ENCODE measurements at places on chromosomes 13 and 19. TPM values are rescaled to one million over a fixed set of nuclear protein-coding genes. Genes with fewer than 3 reads are reported as not detected.

SNRNP70 gene
- 210 TPM for total RNA-seq

IGSF23 gene
- total RNA-seq = not detected

ANGPTL8 gene
- not detected for total RNA-seq

GRCh38 chr19:52237771-52238400, 31.5 kb upstream of the ZNF766 start:
- no peak overlapping the region for H3K4me3 ChIP-seq
- no peaks in the 10 kb centered on the region for H3K27me3 ChIP-seq
- no peak overlapping the region for H3K27ac ChIP-seq
- DNase-seq = peak; percentile 37
- H3K4me1 ChIP-seq = no peaks in the 10 kb centered on the region

DNA sequence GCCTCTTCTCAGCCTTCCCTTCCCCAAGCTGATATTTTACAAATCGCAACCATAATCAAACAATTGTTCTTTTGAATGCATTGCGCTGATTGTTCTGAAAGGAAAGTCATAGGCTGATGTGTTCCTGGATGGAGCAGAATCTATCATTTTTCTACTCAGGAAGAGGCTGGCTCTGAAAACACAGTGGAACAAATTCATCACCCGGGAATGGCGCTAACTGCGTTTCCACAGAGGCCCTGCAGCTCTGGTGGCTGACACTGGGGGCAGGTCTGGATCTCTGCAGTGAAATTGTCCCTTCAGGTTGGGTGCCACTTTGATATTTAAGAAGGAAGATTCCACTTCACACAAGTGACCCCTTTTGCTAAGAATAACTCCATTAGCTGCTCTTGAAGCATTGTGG, 1060.8 kb downstream of the UQCRFS1 start:
- H3K27me3 ChIP-seq = no peaks in the 10 kb centered on the region
- no peaks in the 10 kb centered on the region for H3K4me1 ChIP-seq
- no peaks in the 10 kb centered on the region for H3K36me3 ChIP-seq
- DNase-seq = no peak
- no peak overlapping the region for H3K27ac ChIP-seq
- no peak overlapping the region for H3K4me3 ChIP-seq
